ENCODE measurements at places on chromosomes 11 and 22. TPM values are rescaled to one million over a fixed set of nuclear protein-coding genes. Genes with fewer than 3 reads are reported as not detected.

GRCh38 chr11:18768472-18768901, 23.1 kb downstream of the PTPN5 start:
- peaks cover 20% of the 10 kb centered on the region for H3K4me1 ChIP-seq
- peaks cover 12% of the 10 kb centered on the region for H3K27me3 ChIP-seq
- H3K4me3 ChIP-seq, result no peak overlapping the region
- no peaks in the 10 kb centered on the region for H3K36me3 ChIP-seq
- H3K27ac ChIP-seq, result peak overlapping the region; percentile 9

- H3K4me1 ChIP-seq, result peaks cover 5% of the 10 kb centered on the region
- no peak for DNase-seq
- H3K27ac ChIP-seq, result no peak overlapping the region
- H3K36me3 ChIP-seq, result no peaks in the 10 kb centered on the region
- no peaks in the 10 kb centered on the region for H3K27me3 ChIP-seq
Observed at GRCh38 chr11:47672283-47672730, 29.9 kb upstream of the MTCH2 start.

GRCh38 chr11:729492-730074, 17.7 kb upstream of the TALDO1 start:
- H3K4me1 ChIP-seq, result peaks cover 13% of the 10 kb centered on the region
- H3K36me3 ChIP-seq, result no peaks in the 10 kb centered on the region
- no peak overlapping the region for H3K27ac ChIP-seq
- no peaks in the 10 kb centered on the region for H3K27me3 ChIP-seq
- no peak overlapping the region for H3K4me3 ChIP-seq

GRCh38 chr11:113994077-113994954, 19.4 kb downstream of the HTR3A start:
- no peak overlapping the region for H3K27ac ChIP-seq
- H3K4me1 ChIP-seq, result no peaks in the 10 kb centered on the region

- DNase-seq, result no peak
- H3K4me3 ChIP-seq, result no peak overlapping the region
- peaks cover 7% of the 10 kb centered on the region for H3K27me3 ChIP-seq
- no peaks in the 10 kb centered on the region for H3K36me3 ChIP-seq
- H3K4me1 ChIP-seq, result no peaks in the 10 kb centered on the region
Observed at GRCh38 chr11:8089791-8090510, 8.9 kb downstream of the TUB start.

DNA sequence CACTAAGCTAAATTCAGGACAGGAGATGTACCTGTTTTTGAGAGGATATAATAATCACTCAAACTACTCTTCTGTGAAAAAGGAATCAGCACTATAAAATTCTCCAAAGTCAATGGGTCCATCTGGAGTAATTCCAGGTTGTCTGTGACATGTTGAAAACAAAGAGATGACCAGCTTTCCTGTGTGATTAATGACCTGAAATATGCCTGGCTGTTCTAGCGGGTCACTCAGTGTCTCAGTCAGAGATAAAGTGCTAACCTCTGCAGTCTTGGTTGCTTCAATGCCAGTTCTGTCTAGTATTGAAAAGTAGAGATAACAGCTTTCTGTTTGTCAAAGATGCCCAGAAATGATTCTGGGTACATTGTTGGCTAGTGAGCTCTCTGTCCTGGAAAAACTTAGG, 722.6 kb upstream of the TENM4 start:
- no peak overlapping the region for H3K4me3 ChIP-seq
- H3K36me3 ChIP-seq, result no peaks in the 10 kb centered on the region
- no peaks in the 10 kb centered on the region for H3K27me3 ChIP-seq
- no peaks in the 10 kb centered on the region for H3K4me1 ChIP-seq
- no peak overlapping the region for H3K27ac ChIP-seq

The OR52I2 gene
- not detected for total RNA-seq

The SMTNL1 gene
- not detected for total RNA-seq

The C11orf97 gene
- total RNA-seq, result not detected

The OR5AR1 gene
- total RNA-seq, result not detected

Measured in activated CD4-positive, alpha-beta memory T cell treated with anti-CD3 and anti-CD28 coated beads for 36 hours (primary cell).